ENCODE measurements at places on chromosomes 16 and 17. TPM values are rescaled to one million over a fixed set of nuclear protein-coding genes. Genes with fewer than 3 reads are reported as not detected.

LRRC46 gene
- 0.05 TPM for total RNA-seq

FOXC2 gene
- 8.1 TPM for total RNA-seq

FAM171A2 gene
- total RNA-seq: 7.0 TPM

TAC4 gene
- not detected for total RNA-seq

PLCG2 gene
- total RNA-seq: 23.2 TPM

TPSG1 gene
- not detected for total RNA-seq

ACBD4 gene
- 4.5 TPM for total RNA-seq

EMC6 gene
- total RNA-seq: 14.6 TPM

XAF1 gene
- total RNA-seq: 13.3 TPM

CSH2 gene
- total RNA-seq: not detected
